Astrocyte (in vitro differentiated cells and primary cell): ENCODE measurements at places on chromosomes 6 and 20. TPM values are rescaled to one million over a fixed set of nuclear protein-coding genes. Genes with fewer than 3 reads are reported as not detected.

- H3K27me3 ChIP-seq = peaks cover 3% of the 10 kb centered on the region
- peaks cover 21% of the 10 kb centered on the region for H3K4me1 ChIP-seq
- DNase-seq = no peak
- H3K36me3 ChIP-seq = no peaks in the 10 kb centered on the region
- H3K27ac ChIP-seq = no peak overlapping the region
- no peak overlapping the region for H3K4me3 ChIP-seq
Measured at GRCh38 chr6:106147476-106147875, 61.3 kb downstream of the PRDM1 start.

GRCh38 chr20:46802722-46803121, 91.9 kb upstream of the EYA2 start:
- H3K27ac ChIP-seq = no peak overlapping the region
- no peaks in the 10 kb centered on the region for H3K36me3 ChIP-seq
- no peaks in the 10 kb centered on the region for H3K4me1 ChIP-seq
- no peak for DNase-seq

TBXT gene
- total RNA-seq = not detected in 2 replicates

CFAP61 gene
- total RNA-seq = not detected in 2 replicates

NMBR gene
- total RNA-seq = not detected in 2 replicates

IMPG1 gene
- not detected in 2 replicates for total RNA-seq
